ENCODE measurements at places on chromosomes 7 and 10.

DNA sequence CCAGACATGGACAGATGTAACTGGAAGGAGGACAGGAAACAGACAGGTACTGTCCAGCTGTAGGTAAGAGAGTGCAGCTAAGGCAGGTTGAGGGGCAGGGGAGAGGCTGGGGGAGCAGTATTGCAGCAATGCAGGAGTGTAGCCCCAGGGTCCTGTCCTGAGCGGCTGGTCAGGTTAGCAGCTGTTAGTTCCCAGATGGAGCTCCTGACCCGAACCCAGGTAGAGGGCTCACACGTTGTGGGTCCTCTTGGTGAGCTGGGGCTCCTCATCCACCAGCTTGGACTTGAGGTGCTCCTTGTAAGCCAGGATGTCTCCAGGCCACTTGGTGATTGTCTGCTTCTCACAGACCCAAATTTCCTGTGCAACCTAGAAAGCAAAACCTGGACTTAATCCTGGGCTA, 3.5 kb upstream of the H2BK1 start:
- DNase-seq, result no peak

DNA sequence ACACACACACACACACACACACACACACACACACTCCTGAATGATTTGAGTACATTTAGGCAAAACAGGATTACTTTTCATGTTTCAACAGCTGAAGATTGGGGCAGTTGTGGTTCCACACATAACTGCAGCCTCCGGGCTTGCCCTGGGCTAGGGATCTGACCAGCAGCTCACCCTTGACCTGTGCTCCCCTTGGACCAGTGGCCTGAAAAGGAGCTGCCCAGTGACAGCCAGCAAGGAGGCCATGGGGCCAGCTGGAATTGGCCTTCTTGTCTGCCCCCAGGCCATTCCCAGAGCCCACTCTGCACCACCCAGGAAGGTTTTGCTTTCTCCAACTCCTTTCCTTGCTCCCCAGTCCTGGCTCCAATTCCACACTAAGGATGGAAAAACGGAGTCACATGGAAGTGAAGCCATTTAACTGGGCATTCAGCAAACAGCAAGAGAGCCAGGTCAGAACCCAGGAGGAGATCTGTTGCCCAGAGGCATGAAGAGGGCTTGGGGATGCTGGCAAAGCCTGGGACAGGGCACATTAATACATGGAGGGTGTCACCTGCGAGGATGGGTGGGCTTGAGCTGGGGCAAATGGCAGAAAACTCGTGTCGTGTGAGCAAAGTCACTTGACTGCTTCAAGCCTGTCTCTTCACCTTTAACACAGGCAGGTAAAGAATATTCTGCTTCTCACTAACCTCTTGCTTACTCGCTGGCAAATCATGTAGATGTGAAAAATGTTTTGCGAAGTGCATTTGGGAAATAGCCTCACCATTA, 61.5 kb upstream of the GDF10 start:
- DNase-seq, result no peak

- DNase-seq, result no peak
Observed at GRCh38 chr10:37752334-37752875, 105.0 kb downstream of the ZNF248 start.

DNA sequence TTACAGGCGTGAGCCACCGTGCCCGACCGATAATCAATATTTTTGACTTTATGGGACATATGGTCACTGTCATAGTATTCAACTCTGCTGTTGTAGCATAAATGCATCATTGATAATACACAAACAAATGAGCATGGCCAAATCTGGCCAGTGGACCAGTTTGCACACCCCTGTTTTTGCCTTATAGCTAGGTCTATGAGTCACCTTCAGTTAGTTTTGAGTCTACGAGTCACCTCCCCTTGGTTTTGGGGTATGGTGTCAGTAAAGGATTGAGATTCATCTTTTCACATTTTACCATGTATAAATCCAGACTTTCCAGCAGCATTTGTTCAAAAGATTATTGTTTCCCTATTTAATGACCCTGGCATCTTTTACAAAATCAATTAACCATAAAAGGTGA, 362.5 kb upstream of the NRP1 start:
- DNase-seq, result no peak

GRCh38 chr7:3312583-3312982, 11.5 kb downstream of the SDK1 start:
- DNase-seq, result no peak

- DNase-seq, result no peak
Observed at GRCh38 chr7:152521420-152522337, 85.9 kb upstream of the KMT2C start.

- peak; percentile 50 for DNase-seq
Observed at GRCh38 chr10:75208181-75208580, 2.4 kb upstream of the VDAC2 start.

DNA sequence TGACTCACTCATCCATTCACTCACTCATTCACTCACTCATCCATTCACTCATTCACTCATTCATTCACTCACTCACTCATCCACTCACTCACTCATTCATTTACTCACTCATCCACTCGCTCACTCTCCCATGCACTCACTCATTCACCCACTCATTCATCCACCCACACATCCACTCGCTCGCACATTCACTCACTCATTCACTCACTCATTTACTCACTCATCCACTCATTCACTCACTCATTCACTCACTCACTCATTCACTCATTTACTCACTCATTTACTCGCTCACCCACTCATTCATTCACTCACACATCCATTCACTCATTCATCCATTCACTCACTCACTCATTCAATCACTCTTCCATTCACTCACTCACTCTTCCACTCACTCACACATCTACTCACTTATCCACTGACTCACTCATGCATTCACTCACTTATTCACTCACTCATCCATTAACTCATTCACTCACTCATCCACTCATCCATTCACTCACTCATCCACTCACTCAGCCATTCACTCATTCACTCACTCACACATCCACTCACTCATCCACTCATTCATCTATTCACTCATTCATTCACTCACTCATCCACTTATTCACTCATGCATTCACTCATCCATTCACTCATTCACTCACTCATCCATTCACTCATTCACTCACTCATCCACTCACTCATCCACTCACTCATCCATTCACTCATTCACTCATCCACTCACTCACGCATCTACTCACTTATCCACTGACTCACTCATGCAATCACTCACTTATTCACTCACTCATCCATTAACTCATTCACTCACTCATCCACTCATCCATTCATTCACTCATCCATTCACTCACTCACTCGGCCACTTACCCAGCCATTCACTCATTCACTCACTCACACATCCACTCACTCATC, 74.0 kb downstream of the CARD11 start:
- DNase-seq, result no peak

DNA sequence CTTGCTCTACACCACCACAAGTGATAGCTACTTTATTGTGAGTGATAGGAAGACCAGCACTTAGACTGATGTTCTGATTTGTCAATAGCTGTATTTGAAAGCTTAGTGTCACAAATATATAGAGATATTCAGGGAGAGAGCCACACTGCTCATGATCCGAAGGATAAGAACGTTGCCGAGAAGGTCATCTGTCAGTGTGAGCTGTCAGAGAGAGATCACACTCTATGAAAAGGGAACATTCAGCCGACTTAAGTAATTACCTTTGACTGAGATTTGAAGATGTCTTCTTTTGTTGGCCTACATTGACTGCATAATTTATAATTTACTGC, 322.6 kb downstream of the TFEC start:
- DNase-seq, result no peak

DNA sequence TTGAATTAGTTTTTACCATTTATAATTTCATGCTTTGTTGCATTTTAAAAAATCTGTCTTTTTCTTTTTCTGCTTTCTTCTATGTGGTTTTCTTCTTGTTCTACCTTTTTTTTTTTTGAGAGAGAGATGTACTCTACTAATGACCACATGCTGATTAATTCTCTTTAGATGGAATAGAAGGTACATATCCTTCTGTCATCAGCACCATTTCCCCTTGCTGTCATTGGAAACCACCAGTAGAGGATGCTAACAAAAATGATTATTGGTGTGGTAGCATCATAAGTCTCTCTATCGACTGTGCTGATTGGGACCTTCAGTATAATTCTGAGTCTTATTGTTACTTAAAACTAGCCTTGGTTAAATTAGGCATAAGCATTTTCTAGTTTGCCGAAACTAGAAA, 3.6 kb downstream of the ZEB1 start:
- DNase-seq, result peak; percentile 37

GRCh38 chr10:29736366-29737073, 101.7 kb upstream of the SVIL start:
- peak; percentile 72 for DNase-seq

DNA sequence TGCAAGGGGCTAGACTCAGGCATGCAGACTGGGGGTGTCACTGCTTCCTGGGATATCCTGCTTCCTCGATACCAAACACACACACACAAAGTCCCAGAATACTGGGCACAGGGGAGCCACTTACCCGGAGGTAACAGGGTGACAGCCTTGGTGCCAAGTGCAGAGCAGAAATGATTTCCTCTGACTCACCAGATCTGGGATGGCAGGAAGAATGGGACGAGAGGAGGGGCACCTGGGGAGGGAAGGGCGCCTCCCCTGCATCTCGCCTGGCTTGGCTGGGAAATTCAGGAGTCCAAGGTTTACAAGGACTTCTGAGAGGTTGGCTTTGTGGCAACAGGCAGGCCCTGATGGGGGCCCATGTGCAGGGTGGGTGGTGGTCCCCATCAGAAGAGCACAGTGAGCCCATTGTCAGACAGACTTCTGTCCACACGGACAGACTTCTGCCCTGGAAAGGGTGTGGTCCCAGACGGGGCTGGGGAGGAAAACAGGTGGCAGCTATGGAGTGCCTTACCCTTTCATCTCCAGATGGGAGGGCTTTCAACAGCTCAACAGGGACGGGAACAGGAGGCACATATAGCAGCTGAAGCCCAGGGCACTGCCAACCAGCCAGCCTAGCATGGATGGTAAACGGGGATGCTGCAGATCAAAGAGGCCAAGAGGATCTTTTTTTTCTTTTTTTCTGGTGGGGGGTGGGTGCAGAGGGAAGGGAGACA, 9.7 kb upstream of the CCL24 start:
- DNase-seq, result peak; percentile 35

- DNase-seq, result no peak
Observed at GRCh38 chr7:158595068-158595467, 7.4 kb upstream of the PTPRN2 start.

GRCh38 chr10:119859420-119860258, 13.0 kb downstream of the MCMBP start:
- DNase-seq, result peak; percentile 63

- DNase-seq, result no peak
Observed at GRCh38 chr10:73872190-73872710, 2.1 kb downstream of the CAMK2G start.

DNA sequence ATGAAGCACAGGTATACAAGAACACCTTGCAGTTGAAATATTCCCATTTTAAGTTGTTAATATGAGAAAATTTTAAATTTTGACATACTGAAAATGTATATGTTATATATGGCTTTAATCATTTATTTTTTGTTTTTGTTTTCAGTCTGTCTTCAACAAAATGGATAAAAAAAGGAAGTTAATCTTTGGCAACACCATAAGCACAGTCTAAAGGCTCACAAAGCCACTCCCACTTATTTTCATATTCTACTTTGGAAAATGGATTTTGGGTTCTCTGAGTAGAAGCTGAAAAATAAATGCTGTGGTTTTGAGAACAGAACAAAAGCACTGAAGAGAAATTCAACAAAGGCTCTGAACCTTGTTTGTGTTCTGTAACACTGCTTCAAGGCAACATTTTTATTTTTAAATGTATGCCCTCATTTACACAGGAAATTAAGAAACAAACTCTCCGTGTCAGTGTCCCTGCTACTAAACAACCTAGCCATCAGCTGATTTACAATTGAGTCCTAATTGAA, 81.3 kb upstream of the LRRN3 start:
- no peak for DNase-seq

GRCh38 chr7:47078241-47078640, 503.7 kb downstream of the TNS3 start:
- DNase-seq, result no peak

GRCh38 chr7:80869821-80870751, 48.8 kb downstream of the SEMA3C start:
- DNase-seq, result no peak

- no peak for DNase-seq
Observed at GRCh38 chr10:105268961-105269360, 627.9 kb downstream of the SORCS3 start.

DNA sequence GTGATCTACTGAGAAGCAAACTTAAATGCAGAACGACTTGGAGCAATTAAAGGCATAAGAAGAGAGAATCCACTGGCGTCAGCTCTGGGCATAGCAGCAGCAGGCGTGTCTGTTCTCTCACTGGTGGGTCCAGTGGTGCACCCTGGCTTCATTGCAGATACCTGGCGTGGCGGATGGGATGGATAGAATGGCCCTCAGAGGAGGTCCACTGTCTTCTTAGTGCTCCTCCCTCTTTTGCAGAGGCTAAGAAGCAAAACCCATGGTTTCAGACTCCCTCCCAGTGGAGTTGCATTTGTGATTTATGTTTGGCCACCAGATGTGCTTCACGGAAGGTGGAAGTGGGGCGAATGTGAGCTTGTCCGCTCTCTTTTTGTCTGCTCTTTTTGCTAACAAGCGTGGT, 28.4 kb upstream of the PRKAG2 start:
- no peak for DNase-seq

DNA sequence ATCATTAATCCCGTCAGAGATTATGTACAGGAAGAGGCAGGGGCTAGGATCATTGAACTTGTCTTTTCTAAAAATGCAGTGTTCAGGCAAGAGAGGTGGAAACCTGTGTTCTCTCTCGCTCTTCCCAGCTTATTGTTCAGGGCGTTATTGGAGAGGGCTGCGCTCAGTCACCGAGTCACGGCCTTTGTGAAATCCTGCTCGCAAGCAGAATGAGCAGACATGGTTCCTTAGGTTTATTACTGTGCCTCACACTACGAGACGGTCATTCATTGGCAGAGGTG, 631 bp upstream of the PRKRIP1 start:
- no peak for DNase-seq

GRCh38 chr10:99742701-99743100, 10.7 kb downstream of the CUTC start:
- DNase-seq, result no peak

GRCh38 chr10:76631036-76631670, 1006.5 kb downstream of the KCNMA1 start:
- DNase-seq, result no peak

GRCh38 chr7:20602306-20602705, 13.2 kb upstream of the ABCB5 start:
- DNase-seq, result no peak

- no peak for DNase-seq
Observed at GRCh38 chr7:136303162-136303561, 326.0 kb upstream of the MTPN start.

GRCh38 chr7:98278936-98279335, 2.5 kb upstream of the BRI3 start:
- no peak for DNase-seq

- no peak for DNase-seq
Observed at GRCh38 chr10:90817128-90817889, 40.5 kb downstream of the HTR7 start.

DNA sequence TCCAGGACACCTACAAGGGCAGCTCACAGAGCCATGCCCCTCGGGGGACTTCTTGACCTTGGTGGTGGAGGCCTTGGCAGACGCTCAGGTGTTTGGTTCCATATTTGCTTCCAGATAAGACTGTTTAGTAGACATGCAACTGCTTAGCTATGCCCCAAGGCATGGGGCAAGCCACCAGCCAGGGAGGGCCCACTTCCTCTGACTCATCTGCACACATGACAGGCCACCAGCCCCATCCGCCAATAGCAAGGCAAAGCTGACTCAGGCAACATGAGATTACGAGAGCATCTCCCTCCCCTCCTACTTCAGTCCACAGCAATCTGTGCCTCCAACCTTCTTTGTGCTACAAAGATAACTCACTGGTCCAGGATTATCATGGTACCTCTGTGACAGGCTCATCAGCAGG, 54.9 kb downstream of the KCNMA1 start:
- DNase-seq, result no peak
